ENCODE measurements at places on chromosomes 12 and 14. TPM values are rescaled to one million over a fixed set of nuclear protein-coding genes. Genes with fewer than 3 reads are reported as not detected.

DNA sequence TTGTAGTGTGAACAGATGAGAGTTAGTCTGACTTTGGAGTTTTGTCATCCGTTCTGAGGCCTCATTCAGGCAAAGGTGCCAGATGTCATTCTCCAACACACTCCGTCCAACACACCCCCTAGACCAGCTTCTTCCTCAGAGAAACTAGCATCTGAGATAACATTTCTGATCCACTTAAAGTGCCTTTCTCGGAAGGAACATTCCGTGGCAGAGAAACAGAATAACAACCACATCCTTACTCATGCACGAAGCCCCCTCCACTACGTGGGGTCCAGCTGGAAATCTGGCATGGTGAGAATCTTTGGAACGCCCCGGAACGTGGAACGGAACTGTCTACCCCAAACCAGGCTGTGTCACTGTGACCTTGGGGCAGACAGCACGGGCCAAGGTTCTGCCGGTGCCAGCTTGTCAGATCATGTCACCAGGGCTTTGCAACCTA lies 17.0 kb upstream of the BCL7A start:
- DNase-seq: no peak
- no peak overlapping the region for H3K4me3 ChIP-seq
- H3K27me3 ChIP-seq: peaks cover 3% of the 10 kb centered on the region

HPD gene
- total RNA-seq: not detected

- H3K4me1 ChIP-seq: peaks cover 7% of the 10 kb centered on the region
- no peak overlapping the region for H3K4me3 ChIP-seq
- H3K36me3 ChIP-seq: no peaks in the 10 kb centered on the region
- peak overlapping the region; percentile 69 for H3K27ac ChIP-seq
Observed at GRCh38 chr12:119783787-119784186, 93.3 kb downstream of the CIT start.

DNA sequence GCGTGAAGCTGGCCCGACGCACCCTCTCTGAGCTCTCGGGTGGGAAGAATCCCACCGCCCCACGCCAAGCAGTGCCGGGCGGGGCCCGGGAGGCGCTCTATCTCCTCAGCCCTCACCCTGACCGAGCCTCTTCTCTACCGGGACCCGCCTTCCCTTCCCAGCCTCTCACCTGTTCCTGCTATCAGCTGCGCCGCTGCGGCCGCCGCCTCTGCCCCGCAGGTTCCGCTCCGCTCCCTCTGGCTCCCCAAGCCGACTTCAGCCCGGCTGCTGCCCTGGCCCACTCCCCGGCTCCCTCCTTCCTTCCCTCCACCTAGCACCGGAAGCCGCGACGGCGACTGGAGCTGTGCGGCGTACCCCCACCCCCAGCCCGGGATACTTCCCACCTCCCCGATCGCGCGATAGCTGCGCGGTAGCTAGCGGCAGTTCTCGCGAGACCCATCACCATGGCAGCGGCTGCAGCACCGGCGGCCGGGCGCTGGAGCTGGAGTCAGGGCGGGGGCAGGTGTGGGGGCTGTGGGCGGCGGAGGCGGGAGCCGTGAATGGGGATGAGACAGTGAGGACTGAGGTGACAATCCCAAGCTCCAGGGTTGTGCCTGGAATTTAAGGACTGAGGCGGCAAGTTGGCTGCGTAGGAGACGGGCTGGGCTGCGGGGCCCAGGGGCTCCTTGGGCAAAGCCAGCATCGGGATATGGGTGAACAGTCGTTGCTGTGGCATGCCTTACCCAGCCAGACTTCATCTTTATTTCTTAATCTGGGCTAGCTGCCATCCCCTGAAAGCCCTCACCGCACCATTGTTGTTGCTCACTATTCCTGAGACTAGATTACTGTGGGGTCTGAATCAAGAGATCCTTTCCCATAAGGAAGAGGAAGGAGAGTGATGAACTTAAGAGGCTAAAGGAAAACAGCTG lies at the start of gene ARF3:
Gene ARF3 (minus strand): TSS at position 347 of the 908 bp plus-strand sequence. CDS start 16,392 bp downstream, outside the sequence.
- peaks cover 6% of the 10 kb centered on the region for H3K36me3 ChIP-seq
- peak; percentile 89 for DNase-seq
- H3K27ac ChIP-seq: peak within 1 kb of the TSS; percentile 92
- H3K27me3 ChIP-seq: peaks cover 6% of the 10 kb centered on the region
- H3K4me1 ChIP-seq: peaks cover 39% of the 10 kb centered on the region

DNA sequence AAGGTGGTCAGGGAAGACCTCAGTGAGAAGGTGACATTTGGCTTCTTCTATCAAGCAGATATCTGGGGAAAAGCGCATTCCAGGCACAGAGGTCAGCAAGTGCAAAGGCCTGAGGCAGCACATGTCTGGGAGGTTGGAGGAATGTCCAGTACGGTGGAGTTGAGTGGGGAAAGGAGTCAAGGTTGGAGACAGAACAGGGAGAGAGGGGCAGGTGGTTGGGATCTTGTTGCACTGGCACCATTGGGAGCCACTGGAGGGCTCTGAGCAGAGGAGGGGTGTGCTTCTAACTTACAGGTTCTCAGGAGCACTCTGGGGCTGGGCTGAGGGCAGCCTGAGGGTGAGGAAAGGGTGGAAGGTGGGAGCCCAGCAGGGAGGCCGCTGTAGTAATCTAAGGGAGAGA lies 52.1 kb downstream of the EID3 start:
- no peaks in the 10 kb centered on the region for H3K27me3 ChIP-seq
- H3K27ac ChIP-seq: peak overlapping the region; percentile 76
- H3K4me1 ChIP-seq: peaks cover 16% of the 10 kb centered on the region
- peaks cover 3% of the 10 kb centered on the region for H3K36me3 ChIP-seq
- DNase-seq: no peak

DNA sequence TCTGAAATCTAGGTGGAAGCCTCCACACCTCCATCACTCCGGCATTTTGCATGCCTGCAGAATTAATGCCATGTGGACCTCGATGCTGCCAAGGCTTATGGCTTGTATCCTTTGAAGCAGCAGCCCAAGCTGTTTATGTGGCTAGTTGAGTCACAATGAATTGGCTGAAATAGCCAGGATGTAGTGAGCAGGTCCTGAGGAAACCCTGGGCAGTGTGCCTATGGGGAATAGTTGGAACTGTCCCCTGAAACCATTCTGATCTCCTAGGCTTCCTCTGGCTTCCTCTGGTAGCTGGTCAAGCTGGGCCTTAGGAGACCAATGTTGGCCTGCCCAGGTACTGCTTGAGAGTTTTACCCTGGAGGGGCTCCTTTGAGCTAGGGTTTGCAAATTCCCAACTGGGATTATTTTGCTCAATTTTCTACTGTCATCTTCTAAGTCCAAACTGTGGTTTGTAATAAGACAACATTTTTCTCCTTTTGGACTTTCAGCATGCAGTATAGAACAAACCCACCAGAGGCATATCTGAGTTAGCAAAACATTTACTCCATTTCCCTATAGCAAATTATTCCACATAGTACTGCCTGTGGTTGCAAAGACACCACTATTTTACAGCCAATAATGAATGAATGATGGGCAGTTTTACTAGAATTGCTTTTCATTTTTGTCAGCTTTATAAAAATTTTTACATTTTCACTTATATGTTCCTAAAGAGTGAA lies 85.1 kb upstream of the AMIGO2 start:
- H3K4me3 ChIP-seq: no peak overlapping the region
- peaks cover 11% of the 10 kb centered on the region for H3K36me3 ChIP-seq
- H3K4me1 ChIP-seq: peaks cover 4% of the 10 kb centered on the region
- H3K27ac ChIP-seq: no peak overlapping the region
- no peak for DNase-seq
- H3K27me3 ChIP-seq: no peaks in the 10 kb centered on the region

DNA sequence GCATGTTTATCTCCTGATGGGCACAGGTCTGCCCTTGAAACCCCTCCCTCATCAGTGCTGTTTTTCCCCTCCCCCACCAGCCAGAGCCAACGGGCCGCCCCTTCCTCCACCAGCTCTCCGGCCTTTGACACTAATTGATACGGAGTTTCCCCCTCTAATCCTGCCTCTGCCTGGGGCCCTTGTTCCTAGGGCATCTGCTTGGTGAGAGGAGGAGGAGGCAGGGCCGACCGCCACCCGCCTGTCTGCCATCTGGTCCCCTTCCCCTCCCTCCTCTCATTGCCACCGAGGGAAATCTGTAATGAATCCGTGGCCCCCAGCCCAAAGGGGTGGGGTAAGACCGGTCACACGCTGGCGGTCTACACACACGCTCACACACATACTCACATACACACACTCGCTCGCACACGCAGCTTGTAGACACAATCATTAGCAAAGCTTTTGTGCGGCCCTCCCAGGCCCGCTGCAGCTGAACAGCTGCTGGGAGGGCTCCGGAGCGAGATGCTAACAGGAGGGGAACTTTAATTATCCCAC lies 27.4 kb downstream of the SRRM4 start:
- no peak overlapping the region for H3K27ac ChIP-seq
- no peak overlapping the region for H3K4me3 ChIP-seq
- DNase-seq: no peak
- no peaks in the 10 kb centered on the region for H3K36me3 ChIP-seq
- H3K27me3 ChIP-seq: peaks cover 15% of the 10 kb centered on the region

DNA sequence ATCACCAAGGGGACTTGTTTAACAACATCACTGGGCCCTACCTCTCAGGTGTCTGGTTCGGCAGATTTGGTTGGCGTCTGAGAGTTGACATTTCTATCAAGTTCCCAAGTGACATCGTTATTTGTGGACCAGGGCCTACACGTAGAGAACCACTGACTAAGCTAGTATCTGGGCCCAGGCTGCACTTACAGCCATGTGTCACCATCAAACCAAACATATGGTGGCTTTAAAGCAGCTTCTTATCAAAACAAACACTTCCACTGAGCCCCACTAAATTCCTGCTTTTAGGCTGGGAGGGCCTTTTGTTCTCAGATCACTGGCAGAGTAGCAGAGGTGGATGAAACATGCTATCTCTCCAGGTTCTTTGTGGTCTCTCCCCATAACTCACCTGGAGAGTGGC lies 220.5 kb downstream of the PELI2 start:
- DNase-seq: no peak
- no peak overlapping the region for H3K4me3 ChIP-seq
- H3K36me3 ChIP-seq: no peaks in the 10 kb centered on the region
- peaks cover 6% of the 10 kb centered on the region for H3K4me1 ChIP-seq
- H3K27me3 ChIP-seq: no peaks in the 10 kb centered on the region
- no peak overlapping the region for H3K27ac ChIP-seq

ASPG gene
- not detected for total RNA-seq

GRCh38 chr12:92021666-92022035 lies 124.0 kb downstream of the BTG1 start:
- no peaks in the 10 kb centered on the region for H3K36me3 ChIP-seq
- no peaks in the 10 kb centered on the region for H3K27me3 ChIP-seq
- peaks cover 15% of the 10 kb centered on the region for H3K4me1 ChIP-seq
- H3K27ac ChIP-seq: peak overlapping the region; percentile 34

DNA sequence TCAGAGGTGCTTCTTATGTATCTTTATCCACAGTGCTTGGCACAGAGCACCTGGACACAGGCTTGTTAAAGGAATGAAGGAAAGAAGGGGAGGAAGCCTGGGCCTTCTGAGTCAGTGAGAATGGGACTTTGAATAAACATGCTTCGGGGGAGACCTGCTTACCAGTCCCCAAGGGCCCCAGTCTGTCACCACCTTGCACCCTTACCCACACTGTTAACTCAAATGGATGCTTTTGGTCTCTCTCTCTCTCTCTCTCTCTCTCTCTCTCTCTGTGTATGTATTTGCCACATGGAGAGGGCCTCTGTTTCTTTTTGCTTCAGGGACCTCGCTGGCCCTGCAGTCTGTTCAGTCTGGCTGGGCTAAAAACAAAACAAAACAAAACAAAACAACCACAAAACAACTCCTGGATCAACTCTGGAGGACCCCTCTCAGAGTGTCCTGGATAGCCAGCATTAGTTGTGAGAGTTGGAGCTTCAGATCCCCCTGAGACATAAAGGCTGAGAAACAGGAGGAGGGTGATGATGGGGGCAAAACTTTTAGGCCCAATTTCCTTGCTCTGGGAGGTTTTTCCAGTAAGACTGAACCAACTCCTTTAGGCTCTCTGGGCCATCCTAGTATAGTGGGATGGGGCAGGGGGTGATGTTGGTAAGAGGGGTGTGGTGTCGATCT lies 1.9 kb downstream of the KIF5A start:
- no peaks in the 10 kb centered on the region for H3K36me3 ChIP-seq
- DNase-seq: no peak
- peak overlapping the region; percentile 66 for H3K4me3 ChIP-seq

DNA sequence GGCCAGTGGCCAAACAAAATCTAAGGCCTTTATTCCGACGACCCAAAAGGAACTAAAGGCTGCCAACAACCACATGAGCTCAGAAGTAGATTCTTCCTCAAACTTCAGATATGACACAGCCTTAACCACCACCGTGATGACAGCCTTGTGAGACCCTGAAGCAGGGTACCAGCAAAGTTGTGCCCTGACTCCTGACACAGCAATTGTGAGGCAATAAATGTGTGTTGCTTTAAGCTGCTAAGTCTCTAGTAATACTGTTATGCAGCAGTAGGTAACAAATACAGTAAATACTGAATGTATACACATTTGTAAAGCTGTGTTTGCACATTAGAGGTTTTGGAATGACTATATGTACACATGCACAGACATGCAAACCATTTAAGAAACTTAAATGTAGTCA lies 10.7 kb upstream of the SLC6A13 start:
- no peak for DNase-seq
- no peaks in the 10 kb centered on the region for H3K27me3 ChIP-seq
- H3K27ac ChIP-seq: no peak overlapping the region

GRCh38 chr12:46415552-46415951 lies 43.0 kb upstream of the SLC38A2 start:
- H3K4me1 ChIP-seq: peaks cover 2% of the 10 kb centered on the region
- H3K36me3 ChIP-seq: peaks cover 13% of the 10 kb centered on the region
- no peaks in the 10 kb centered on the region for H3K27me3 ChIP-seq
- DNase-seq: no peak

ZNF664 gene
- total RNA-seq: 42.1 TPM

DNA sequence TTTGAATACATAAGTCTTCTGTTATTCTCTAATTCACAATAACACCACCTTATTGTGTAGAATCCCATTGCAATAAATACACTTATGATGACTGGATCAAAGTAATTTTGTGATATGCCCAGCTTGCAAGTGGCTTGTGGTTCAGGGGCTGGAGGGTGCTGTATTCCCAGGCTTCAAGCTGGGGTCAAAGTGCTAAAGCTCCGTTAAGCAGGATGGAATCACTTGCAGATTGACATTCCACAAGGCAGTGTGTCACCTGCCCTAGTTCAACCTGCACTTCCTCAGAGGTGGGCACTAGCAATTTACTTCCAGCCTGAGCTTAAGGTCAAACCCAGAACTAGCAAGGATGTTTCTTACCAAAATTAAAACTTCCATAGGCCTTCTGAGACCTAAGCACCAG lies 166.6 kb downstream of the SSPN start:
- no peaks in the 10 kb centered on the region for H3K27me3 ChIP-seq
- DNase-seq: no peak
- no peak overlapping the region for H3K27ac ChIP-seq
- no peaks in the 10 kb centered on the region for H3K4me1 ChIP-seq

GRCh38 chr14:64594438-64594837 lies 44.7 kb downstream of the PPP1R36 start:
- H3K36me3 ChIP-seq: peaks cover 3% of the 10 kb centered on the region
- peaks cover 18% of the 10 kb centered on the region for H3K27me3 ChIP-seq
- no peak overlapping the region for H3K4me3 ChIP-seq
- H3K27ac ChIP-seq: no peak overlapping the region

ALKBH2 gene
- total RNA-seq: 9.4 TPM

Measured in T-helper 17 cell (primary cell).